CD4-positive, alpha-beta T cell treated with Interleukin-17A for 1 hour (primary cell): ENCODE measurements at places on chromosomes 16 and 17.

DNA sequence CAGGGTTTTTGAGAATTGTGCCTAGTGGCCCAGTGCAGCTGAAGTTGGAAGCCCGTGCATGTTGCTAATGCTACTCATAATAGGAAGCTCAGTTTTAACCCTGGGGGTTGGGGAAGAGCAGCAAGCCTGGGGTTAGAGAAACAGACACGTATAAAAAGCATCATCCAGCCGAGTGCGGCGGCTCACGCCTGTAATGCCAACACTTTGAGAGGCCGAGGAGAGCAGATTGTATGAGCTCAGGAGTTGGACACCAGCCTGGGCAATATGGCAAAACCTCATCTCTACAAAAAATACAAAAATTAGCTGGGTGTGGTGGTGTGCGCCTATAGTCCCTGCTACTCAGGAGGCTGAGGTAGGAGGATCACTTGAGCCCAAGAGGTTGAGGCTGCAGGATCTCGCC is 2.3 kb upstream of the CLUH start:
- no peak for DNase-seq

- DNase-seq, result no peak
Measured at GRCh38 chr17:76967762-76968161, 99.6 kb downstream of the MGAT5B start.

DNA sequence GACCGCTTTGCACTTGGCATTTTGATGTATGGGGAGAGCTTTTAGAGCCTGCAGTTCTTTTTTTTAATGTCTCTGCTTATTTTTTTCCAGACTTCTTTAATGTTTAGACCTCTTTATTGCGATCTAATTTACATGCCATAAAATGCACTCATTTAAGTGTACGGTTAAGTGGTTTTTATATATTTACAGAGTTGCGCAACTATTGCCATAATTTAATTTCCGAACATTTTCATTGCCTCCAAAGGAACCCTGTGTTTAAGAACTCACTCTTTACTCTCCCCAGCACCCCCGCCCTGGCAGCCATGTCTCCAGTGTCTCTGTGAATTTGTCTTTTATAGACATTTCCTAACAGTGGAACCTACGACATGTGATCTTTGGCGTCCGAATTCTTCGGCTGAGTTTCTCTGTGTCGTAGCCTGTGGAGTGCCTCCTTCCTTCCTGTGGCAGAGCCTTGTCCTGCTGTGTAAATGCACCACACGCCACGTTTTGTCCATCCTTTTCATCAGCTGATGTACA is 24.0 kb downstream of the ZNF750 start:
- DNase-seq, result no peak

DNA sequence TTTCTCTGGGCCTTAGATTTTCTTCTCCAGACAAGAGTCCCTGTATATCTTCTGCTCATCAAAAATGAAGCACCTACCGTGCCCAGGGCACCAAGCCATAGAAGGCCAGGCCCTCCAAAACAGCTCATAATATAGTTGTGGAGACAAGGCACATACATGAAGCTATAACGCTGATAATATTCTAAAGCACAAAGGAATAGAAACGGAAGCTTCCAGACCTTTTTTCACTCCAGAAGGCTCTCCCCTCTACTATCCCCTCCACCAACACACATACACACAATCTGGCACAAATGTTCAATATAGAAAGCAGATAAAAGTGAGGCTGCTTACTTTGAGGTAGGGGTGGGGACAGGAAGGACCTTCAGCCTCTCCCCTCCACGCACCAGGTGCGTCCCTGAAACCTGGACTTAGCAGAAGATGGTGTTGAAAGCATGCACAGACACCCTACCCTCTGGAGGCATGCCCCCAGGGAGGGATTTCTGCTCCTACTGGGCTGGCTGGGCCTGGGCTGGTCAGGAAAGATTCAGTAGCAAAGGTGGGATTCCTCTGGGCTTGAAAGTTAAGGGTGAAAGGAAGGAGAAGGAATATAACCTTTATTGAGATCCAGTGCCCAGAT is 14.1 kb upstream of the SUPT4H1 start:
- no peak for DNase-seq

- DNase-seq, result no peak
Measured at GRCh38 chr17:65123757-65124675, 13.2 kb upstream of the RGS9 start.

GRCh38 chr17:4673986-4674684 is 29.8 kb downstream of the PELP1 start:
- DNase-seq, result no peak

DNA sequence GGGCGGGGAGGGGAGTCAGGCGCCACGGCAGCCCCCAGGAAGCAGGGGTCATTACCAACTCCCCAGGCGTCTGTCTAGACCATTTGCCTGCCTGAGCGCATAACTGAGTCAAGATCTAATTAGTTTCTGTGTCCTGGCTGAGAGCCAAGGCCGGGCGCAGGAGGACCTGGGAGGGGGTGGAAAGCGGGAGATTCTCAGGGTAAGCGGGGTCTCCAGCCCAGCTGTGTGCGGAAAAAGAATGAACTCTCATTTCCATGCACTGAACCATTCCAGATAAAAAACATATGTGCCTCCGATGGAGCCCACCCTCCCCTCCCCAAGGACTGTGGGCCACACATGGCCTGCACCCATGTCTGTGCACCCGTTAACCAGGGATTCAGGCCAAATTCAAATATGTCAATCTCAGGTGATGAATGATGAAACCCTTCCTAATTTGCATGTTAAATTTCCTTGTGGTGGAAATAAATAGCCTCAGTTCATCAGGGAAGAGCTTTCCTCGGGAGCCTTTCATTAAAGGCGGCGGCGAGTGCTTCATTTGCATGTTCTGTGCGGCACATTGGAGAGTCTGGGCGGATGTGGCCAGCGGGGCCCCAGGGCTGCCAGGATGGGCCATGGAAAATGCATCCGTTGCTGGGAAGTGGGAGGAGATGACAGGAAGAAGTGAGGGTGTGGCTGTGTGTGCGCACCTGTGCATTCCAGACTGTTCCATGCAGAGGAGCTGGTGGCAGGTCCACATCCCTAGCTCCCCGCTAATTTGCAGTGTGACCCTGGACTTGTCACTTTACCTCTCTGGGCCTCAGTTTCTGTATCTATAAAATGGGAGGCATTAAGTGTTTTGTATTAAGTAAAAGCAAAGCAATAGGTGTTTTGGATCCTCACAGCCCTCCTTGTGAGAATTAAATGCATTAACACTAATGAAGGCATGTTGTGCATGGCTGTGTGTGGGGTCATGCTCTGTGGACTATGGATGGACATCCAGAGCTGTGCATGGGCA is 151.1 kb downstream of the SDK2 start:
- no peak for DNase-seq

GRCh38 chr16:54805648-54806047 is 125.0 kb upstream of the IRX5 start:
- no peak for DNase-seq

- no peak for DNase-seq
Measured at GRCh38 chr17:50338645-50339044, 7.3 kb upstream of the XYLT2 start.

- DNase-seq, result no peak
Measured at GRCh38 chr17:48816438-48816773, 623 bp downstream of the TTLL6 start.

DNA sequence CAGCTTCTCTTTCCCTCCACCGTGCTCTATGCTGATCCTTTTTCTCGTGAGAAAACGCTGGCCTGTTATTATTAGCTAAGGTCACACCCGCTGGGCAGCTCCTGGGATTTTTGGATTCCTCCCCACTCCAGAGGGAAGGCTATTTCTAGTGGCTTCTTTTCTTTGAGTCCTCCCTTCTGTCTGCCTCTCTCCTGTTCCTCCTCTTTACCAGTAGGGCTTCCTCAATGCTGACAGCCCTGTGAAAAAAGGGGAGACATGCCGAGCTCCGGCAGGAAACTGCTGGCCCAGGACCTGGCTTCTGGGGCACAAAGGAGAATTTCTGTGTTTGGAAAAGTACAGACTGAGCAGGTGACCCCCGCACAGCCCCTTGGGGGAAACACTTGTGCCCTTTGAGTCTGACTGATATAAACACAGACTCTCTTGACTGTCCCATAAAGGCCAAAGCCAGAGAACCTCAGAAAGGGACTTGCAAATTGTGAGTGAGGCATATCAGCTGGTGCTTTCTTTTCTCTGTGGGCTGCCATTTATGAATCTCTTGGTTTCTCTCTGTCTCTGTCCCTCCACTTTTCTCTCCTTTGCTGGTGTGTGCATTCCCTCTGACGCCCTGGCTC is 14.0 kb upstream of the RNF135 start:
- DNase-seq, result no peak

- DNase-seq, result no peak
Measured at GRCh38 chr17:28737770-28738679, 5.8 kb upstream of the TRAF4 start.

DNA sequence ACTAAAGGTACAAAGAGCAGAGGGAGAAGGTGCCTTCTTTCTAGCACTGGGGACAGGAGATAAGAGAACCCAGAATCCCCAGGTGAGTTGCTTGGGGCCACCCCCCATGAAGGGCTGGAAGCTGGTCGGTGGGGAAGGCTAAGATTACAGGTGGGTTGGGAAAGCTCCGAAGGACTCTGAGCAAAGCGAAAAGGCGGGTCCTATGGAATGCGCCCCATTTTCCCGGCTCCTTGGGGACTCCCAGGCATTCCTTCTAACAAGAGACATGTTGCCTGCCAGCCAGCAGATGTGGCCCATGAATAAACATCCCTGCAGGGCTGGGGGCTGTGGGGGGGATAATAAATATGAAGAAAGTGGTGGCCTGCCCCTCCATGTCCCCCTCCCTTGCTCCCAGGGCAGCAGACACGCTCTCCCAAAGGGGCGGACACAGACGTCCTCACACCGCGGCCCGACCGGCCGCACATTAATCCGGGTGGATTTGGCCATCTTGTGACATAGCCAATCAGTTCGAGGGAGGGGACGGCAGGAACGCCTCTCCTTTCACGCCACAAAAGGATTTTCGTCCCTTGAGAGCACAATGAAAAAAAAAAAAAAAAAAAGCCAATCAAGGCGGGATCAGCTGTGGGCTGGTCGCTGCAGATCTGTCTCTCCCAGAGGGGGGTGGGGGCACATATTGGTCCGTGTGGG is 98.5 kb downstream of the SOX9 start:
- no peak for DNase-seq

DNA sequence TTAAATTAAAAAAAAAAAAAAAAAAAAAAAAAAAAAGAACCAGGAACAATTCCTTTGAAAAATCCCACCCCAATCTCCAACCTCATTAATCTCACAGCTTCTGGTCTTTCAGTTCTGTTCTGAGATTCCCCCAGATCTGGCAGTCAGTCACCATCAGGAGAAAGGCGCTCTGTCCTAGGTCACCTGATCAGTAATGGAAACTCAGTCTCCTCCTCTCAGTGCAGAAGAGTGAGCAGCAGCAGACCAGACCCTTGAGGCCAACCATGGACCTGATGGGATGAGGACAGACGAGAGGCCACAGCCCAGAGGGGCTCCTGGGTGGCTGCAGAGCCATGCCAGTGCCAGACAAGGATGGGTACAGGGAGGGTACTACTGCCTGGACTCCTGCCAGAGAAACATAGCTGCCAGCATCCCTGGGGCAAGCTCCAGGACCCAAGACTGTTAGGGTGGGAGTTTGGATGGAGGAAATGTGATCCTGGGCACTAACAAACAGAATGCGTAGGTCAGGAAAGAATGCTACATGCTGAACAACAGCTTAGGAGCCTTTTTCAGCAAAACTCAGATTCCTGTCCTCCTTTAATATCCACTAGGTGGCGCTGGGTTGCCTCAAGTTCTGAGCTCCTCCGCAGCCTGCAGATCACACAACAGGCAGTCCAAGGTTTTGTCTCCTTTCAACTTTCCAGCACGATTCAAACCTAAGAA is 28.7 kb downstream of the MPG start:
- peak; percentile 75 for DNase-seq

- no peak for DNase-seq
Measured at GRCh38 chr17:51611585-51611984, 351.2 kb downstream of the UTP18 start.

- peak; percentile 34 for DNase-seq
Measured at GRCh38 chr17:55641676-55642081, 81.0 kb downstream of the TMEM100 start.

DNA sequence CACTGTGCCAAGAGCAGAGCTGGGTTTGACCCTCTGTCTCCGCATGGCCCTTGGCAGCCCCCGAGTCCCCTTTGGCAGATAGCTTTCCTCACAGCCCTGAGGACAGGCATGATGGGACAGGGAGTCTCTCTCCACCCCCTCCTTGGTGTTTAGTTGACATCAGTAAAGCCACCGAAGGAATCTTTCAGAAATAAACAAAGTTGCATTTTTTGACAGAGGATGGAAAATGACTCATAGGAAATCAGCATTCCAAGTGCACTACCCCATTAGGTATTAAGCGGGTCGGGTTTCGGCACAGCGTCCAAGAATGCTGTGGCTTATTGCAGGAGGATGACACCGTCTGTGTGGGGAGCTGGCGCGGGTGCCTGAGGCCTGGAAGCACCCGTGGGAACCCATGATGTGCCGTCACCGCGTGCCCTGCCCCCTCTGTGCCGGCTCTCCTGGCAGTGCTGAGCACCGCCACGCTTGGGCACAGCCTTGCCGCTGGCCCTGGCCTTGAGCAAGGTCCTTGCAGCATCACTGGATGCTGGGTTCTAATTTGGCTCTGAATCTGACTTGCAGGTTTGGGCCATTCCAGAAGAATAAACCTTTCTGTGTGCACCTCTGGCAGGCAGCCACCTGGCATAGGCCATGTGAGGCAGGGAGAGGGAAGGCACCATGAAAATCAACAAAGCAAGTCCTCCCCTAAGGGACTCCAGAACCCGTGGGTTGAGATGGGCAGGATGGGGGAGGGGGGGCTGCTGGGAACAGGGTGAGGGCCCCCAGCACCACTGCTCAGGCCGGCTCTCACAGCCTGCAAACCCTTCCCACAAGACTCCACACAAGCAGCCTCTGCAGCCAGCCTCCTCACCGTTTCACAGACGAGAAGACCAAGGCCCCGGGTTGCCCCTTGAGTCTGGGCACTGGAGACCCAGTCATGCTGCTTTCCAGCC is 50.5 kb upstream of the ZNF469 start:
- DNase-seq, result no peak

GRCh38 chr17:45384789-45385262 is 47.8 kb downstream of the ARHGAP27 start:
- no peak for DNase-seq

DNA sequence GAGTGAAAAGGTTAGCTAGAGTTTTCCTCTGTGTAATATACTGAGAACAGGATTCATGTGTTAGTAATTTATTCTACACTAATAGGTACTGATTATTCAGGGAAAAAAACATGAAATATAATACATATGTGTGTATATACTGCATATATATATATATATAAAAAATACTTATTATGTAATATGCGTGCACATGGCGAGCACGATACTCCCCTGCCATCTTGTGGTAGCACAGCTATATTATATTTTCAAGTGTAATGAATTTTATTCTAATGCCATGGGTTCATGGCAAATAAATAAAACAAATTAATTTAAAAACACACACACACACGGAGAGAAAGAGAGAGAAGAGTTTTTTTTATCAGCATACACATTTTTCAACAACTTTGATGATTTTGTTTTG is 460.6 kb downstream of the KCNJ2 start:
- no peak for DNase-seq

GRCh38 chr17:77824780-77825280 is 133.7 kb upstream of the TNRC6C start:
- no peak for DNase-seq

GRCh38 chr16:1772908-1773702 is at the start of gene MRPS34:
TSS of gene MRPS34 (minus strand) at chr16:1773134. CDS start at chr16:1773119, 15 bp downstream.
- peak; percentile 85 for DNase-seq

- no peak for DNase-seq
Measured at GRCh38 chr16:72425571-72426341, 253.8 kb upstream of the PMFBP1 start.

- DNase-seq, result no peak
Measured at GRCh38 chr17:72378414-72379390, 257.9 kb downstream of the SOX9 start.
